ENCODE measurements at places on chromosomes 6 and 20.

DNA sequence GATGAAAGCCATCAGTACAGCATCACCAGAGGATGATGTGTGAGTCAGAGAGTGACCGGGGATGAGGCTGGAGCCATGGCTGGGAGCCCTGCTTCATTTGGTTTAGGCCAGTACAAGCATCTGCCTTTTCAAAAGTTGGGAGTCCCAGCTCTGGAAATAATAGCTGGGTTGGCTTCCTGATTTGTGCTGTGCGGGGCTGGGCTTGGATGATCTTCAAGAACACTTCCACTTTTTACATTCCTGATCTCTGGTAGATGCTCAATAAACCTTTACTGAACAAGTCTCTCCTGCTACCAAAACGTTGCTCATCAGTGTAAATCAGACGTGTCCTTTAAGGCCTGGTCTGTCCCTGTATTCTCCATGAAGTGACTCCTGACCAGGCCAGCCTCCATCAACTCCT, 44.1 kb upstream of the ADGRF4 start:
- no peak for DNase-seq

DNA sequence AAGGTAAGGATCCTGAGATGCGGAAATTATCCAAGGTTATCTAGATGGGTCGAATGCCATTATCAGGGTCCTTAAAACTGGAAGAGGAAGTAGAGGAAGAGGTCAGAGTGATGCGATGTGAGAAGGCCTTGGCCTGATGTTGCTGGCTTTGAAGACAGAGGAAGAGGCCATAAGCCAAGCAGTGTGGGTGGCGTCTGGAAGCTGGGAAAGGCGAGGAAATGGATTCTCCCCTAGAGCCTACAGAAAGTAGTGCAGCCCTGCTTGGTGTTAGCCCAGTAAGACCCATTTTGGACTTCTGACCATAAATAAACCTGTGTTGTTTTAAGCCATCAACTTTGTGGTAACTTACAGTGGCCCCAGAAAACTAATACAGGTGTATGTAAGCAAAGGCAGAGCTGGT, 2.0 kb downstream of the SRXN1 start:
- no peak for DNase-seq

DNA sequence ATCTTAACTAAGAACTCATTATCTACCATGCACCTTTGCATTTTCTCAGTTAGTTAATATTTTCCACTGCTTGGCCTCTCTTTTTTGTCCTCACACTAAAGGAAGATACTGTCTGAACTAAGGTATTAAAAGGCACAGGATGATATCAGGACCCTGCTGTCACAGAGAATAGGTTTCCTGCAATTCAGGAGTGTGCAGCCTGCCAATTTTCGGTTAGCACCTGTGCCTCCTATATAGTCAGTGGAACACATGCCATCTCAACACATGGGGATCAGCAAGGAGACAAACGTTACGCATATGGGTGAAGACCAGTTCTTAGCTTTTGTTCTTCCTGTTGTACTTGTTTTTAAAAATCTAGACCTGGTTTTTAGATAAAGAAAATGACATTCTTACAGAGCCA, 71.0 kb downstream of the FUT9 start:
- no peak for DNase-seq

- DNase-seq = no peak
Measured at GRCh38 chr6:148999929-149000468, 253.2 kb downstream of the UST start.

GRCh38 chr20:1334761-1335160, 5.8 kb upstream of the SDCBP2 start:
- DNase-seq = no peak

DNA sequence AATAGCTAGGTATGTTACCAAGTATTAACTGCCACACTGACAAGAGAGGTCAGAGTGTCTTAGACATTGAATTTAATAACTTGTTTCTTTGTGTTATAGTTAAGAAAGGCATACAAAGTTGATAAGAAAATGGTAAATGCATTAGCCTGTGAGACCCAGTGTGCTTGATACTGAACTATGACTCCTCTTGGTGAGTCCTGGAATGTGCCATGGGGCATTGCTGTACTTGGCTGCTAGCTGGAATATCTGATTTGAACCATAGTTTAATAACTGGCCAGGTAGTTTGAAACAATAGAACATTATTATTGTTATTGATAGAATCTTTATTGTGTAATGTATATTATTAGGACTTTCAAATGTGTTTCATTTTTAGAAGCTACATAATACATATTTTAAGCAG, 70.0 kb downstream of the ZFAND3 start:
- no peak for DNase-seq

DNA sequence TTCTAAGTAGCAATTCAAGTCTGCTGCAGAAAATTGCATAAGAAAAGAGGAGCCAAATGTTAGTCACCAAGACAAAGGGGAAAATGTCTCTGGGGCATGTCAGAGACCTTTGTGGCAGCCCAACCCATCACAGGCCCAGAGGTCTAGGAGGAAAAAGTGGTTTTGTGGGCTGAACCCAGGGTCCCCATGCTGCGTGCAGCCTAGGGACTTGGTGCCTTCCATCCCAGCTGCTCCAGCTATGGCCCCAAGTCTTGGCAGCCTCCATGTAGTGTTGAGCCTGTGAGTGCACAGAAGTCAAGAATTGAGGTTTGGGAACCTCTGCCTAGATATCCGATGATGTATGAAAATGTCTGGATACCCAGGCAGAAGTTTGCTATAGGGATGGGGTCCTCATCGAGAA, 181.1 kb downstream of the ASCC3 start:
- DNase-seq = no peak

DNA sequence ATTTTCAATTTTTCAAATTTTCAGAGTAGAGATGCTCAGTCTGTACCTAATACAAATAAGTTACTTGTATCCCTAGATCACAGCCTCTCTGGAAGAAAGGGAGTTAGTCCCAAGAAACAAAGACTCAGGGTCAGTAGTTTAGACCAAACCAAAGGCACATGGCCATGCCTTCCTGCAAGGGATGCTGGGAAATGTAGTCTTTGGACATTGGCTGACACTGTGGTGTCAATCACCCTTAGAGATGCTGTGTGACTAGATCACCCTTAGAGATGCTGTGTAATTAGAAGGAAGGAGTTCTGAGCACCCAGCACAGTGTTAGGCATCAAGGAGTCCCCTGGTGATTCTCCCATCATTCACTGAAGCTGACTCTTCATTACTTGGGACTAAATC, 202.1 kb downstream of the NFATC2 start:
- no peak for DNase-seq

- DNase-seq = no peak
Measured at GRCh38 chr20:59176812-59177211, 13.2 kb downstream of the ZNF831 start.

DNA sequence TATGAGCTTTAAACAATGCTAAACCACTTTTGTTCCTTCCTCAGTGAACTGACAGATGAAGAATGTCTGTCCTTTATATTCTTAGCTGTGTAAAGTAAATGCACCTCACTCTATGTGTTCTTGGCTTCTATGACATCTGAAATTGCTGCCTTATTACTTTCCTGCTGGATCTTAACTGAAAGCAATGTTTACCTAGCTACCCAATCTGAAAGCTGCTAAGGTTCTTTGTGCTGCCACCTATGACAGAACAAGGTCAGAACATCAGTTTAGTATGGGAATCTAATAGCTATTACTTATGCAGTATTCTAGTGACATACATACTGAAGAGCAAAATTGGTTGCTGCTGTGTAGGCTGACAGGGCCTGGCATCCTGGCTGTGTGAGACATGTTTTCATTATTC, 444.1 kb downstream of the KHDRBS2 start:
- no peak for DNase-seq

DNA sequence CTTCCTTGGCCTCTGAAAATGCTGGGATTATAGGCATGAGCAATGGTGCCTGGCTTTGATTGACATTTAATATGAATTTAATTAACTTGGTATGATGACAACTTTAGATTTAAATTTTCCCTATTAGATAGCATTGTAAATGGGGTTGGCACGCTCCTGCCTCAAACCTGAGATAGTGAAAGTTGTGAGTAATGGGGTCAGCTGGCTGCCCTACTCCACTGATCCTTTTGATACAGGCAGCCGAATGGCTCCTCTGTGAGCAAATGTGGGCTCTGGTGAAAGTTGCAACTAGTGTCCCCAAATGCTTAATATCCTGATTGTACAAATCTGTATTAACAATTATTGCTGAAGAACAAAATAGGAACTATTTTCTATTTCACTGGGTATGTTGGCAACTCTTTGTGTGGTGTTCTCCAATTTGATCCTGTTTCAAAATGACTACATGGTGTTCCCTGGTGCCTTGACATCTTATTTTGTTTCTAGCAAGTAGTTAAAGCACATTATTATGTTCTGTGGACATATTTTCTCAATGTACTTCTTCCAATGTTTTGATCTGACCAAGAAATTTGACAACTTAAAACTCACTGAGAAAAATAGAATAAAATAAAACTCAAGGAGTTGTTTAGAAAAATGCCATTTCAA, 97.4 kb downstream of the COL12A1 start:
- DNase-seq = no peak

GRCh38 chr6:29726571-29727194, 3.4 kb downstream of the HLA-F start:
- DNase-seq = no peak

Measured in amygdala (tissue), 56 donors.